ENCODE measurements at places on chromosomes 2 and 18.

GRCh38 chr2:173079973-173080860, 4.6 kb downstream of the MAP3K20 start:
- no peak for DNase-seq

GRCh38 chr2:2827761-2828221, 496.7 kb upstream of the MYT1L start:
- no peak for DNase-seq

- DNase-seq = no peak
Observed at GRCh38 chr2:109677835-109678580, 63.8 kb downstream of the SOWAHC start.

DNA sequence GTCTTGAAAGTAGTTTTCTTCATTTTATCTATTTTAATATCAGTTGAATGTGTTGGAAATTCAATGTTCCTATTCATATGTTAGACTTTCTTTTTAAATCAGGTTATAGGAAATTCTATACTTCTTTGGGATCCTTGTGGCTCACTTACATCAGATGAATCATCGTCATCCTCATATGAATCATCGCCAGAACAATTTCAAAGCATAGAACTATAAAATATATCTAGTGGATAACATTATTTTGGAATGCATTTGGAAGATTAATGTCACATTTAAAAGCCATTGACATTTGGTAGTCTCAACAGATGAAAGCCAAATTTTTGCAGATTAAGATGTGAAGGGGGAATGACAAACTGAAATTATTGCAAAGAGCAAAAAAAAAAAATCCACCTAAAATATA, 94.1 kb downstream of the FAM161A start:
- no peak for DNase-seq

DNA sequence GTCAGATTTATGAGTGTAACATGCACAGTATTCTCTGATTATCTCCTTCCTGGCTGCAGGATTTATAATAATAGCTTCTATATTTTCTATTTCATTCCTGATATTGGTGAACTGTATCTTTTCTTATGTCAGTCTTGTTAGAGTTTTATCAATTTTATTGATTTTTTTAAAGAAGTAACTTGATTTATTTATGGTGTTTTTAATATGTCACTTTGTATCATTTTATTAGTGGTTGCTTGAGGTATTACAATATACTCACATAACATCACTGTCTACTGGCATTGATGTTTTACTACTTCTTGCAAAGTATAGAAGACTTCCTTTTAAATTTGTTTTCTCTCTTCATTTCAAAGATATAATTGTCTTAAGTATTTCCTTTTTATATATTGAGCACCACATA, 270.5 kb upstream of the GYPC start:
- DNase-seq = no peak

- DNase-seq = no peak
Observed at GRCh38 chr2:176668912-176669311, 399.7 kb downstream of the MTX2 start.

DNA sequence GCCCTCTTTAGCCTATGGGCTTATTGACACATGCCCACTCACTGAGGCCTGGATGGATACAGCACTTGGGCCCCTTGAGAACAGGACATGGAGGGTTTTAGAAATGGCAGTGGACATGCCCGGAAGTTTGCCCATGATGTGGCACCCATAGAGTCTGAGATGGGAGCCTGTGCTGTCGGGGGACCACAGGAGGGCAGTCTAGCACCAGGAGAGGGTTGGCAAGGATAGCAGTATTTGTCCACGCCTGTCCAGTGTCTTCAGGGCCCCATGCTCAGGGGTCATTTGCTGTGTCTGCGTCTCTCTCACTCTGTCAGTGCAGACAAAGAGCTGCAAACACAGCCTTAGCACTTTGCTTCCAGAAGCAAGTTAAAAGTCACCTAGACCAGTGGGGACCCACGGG, 48.7 kb downstream of the IL1RL2 start:
- no peak for DNase-seq

GRCh38 chr2:120886534-120887319, 151.1 kb downstream of the GLI2 start:
- no peak for DNase-seq

DNA sequence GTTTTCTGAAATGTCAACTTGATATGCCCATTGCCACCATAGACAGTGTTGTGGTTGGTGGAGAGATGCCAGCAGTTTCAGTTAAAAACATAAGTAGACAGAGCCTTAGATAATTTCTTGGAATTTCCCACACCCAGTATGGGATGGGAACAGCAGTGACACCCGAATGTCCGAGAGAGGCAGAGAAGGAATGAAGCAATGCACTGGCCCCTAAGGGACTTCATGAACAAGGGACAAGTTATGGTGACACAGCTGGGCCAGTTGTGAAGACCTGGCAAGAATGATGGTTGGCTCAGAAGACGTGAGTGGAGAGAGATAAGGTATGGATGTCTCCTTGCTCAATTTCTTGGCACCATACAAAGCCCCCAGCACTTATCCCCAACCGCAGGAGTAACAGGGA, 165.2 kb upstream of the APCDD1 start:
- no peak for DNase-seq

DNA sequence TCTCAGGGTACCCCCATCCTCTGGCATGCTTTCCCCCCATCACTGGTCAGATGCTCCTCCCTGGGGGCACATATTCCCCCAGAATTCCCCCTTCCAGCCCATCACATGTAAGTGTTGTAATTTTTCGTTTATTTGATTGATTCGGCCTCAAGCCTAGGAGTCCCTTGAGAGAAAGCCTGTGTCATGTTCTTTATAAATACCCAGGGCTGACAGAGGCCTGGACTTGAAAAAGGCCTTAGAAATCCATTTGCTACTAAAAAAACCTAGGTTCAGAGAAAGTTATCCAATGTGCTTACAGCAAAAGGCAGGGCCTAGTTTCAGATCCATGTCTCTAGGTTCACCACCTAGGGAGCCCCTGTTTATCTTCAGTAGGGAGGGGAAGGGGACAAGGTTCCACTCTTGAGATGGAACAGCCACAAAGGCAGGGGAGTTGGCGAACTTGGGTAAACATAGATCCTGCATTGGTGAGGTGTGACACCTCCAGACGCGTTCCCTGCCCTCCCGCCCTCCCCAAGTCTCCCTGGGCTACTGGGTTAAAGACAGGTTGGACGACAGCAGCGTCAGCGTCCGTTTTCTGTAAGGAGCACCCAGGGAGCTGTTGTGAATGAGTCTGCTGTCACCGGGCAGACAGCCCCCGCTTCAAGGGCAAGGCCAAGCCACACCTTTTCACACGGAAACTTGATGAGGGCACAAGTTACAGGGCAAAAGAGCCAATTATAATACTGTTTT, 147.8 kb downstream of the EN1 start:
- DNase-seq = no peak

DNA sequence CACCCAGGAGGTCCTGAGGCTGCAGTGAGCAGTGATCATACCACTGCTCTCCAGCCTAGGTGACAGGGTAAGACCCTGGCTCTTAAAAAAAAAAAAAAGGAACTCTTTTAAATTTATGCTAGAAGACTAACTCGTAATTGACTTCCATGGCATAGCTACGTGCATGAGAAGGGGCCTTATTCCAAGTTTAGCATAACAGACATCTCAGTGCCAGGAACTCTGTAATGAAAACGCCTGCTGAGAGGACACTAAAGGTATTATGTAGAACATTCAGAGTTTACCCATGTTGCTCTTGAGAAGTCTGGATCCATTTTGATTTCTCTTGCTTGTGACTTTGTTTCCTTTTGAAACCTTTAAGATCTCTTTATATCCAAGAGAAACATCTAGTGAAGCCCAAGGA, 276.0 kb downstream of the ZNF407 start:
- DNase-seq = no peak

DNA sequence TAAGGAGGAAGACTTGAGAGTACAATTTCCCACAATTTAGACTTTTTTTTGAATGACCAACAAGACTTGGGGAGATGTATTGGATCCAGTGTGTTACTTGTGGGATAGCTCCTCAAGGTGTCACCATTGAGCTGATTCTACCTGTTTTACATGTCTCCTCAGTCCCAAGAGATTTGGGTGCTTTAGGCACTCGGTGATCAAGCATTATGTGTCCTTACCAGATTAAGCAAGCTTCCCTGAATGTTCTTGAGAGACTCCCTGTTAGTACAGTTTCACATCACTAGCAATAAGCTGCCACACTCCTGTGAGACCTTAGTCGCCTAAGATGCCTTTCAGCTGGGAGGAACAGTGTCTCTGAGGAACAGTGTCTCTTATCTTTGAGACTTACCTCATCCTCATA, 384.3 kb upstream of the SYT4 start:
- DNase-seq = no peak

GRCh38 chr2:23482607-23483006, 97.6 kb downstream of the KLHL29 start:
- no peak for DNase-seq

DNA sequence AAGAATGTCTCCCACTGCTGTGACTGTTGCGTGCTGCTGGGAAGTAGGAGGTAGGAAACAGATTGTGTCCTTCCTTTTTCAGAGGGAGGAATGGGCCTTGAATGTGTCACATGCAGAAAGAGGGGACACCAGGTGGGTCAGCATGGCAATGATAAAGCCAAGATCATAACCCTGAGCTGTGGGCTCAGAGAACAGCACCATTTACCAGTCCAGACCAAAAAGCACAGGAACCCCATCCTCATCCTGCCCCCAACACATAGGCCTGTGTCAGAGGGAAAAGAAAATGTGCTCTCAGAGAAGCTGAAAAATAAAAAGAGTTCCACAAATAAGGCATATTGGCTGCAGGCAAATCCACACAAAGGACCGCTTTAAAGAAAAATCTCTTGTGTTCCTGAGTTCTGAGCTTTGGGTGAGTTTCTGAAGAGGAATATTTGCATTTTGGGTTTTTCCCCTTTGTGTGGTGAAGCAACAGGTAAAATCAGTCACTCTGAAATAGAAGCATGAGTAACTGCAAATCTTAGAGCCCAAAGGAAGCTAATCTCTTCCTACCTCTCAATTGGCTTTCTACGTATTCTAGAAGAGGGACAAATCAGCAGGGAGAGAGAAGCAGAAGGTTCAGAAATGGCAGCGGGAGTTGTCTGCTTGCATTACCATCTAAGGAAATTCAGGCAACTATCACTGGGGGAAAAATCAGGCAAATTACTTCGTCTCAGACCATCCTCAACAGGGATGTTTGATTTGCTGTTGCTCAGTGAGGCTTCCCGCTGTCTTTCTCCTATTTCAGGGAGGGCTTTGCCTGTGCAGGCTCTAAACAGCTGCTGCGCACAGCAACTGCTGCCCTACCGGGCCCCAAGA, 106.8 kb downstream of the BCL11A start:
- no peak for DNase-seq

- DNase-seq = no peak
Observed at GRCh38 chr2:206657087-206657486, 14.8 kb downstream of the FAM237A start.

GRCh38 chr2:210626849-210627248, 70.5 kb downstream of the CPS1 start:
- no peak for DNase-seq

GRCh38 chr2:162065767-162066166, 8.2 kb downstream of the DPP4 start:
- DNase-seq = no peak

DNA sequence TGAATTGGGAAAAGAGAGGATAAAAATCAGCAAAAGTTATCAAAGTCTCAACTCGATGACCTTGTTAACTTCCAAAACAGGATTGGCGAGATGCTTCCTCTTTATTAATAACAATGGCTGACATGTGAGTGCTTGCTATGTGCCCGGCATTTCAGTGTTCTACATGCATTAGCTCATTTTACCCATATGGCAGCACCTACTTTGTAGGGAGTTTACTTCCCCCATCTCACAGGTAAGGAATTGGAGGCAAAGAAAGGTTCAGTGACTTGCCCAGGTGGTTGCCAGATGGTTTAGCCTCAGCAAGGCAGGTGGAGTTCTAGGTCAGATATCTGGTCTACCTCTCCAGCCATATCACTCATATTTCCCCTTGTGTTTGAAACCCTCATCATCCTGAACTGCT, 12.4 kb downstream of the TFCP2L1 start:
- DNase-seq = no peak

GRCh38 chr2:74862020-74862964, 28.4 kb downstream of the HK2 start:
- DNase-seq = no peak

DNA sequence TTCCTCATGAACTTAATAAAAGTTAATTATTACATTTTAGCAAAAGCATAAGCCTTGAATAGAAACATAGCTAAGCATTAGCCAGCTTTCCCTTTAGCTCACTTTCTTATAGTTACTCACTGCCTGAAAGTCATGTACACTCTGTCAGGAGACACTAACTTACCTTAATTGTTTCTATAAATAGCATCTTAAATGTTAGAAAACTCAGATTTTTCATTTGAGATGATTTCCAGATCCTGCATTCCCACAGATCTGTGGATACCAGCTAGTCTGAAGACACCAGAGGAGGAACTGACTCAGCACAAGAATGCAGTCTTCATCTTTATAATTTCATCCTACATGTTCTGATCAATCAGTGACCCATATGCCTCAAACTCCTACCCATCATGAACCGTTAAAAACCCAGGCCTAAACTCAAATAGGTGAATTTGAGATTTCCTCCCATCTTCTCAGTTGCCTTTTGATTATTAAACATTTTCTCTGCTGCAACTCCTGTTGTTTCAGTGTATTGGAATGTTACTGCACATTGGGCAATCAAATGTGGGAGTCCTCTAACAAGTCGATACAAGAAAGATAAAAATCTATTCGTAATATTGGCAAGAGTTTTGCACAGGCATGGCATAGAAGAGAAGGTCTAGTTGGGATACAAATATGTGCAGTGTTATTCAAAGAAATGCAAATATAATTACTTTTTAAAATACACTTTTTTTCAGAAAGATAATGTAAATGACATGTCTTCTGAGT, 857.4 kb upstream of the CDH2 start:
- no peak for DNase-seq

DNA sequence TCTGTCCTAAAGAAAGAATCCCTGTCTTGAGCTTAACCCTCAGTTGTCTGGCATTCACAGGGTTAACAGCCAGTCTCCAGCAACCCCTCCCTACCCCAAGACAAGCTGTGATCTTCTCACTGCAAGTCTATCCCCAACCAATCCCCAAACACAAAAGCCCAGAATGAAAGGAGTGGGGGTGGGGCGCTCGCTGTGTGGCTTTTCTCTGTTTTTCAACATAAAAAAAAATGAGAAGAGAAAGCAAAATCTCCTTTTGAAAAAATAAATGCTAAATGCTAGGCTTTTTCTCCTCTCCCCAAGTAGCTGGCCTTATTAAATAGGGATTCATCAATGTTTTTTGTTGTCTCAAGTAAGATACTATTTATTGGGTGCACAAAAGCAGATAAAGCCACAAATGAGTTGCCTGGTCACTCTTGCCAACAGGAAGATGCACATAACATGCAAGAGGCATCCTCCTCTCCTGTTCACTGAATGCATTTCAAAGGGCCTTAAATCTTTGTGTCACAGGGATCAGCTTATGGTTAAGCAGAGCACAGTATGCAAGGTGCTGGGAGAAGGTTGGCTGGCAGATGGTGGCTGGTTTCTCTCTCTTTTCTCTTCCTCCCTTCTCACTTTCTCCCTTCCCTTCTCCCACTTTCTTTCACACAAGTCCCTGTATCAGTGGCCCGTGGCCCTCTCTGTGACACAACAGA, 225.6 kb downstream of the CMPK2 start:
- no peak for DNase-seq
